Kidney (tissue), 22 donors: ENCODE measurements at places on chromosomes 7 and 10.

DNA sequence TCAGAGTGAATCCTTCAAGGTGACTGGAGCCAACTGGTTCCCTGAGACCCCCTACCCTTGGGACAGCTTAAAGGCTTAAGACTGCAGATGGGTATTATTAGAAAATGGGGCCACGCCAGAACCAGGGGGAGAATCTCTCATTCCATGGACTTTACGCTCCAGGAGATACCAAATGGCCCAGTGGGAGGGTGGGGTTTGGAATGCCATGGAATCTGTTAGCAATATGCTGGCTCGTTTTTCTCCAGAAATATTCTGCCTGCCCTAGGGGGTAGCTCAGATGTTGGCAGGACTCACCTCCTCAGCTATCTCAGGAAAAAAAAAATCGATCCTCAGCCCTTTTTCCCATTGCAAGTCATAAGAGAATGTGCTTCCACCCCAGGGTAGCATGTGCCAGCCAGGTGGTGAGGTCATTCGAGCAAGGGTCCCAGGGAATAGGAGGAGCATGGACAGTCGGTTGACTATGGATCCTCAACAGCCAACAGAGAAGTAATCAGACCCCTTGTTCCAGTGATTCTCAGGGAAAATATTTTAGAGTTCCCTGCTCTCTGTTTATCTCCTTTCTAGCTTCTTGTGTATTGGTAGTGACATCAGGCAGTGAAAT lies 22.9 kb downstream of the SVIL start:
- no peak for DNase-seq

- DNase-seq, result no peak
Measured at GRCh38 chr10:106396192-106396591, 768.3 kb downstream of the SORCS1 start.

DNA sequence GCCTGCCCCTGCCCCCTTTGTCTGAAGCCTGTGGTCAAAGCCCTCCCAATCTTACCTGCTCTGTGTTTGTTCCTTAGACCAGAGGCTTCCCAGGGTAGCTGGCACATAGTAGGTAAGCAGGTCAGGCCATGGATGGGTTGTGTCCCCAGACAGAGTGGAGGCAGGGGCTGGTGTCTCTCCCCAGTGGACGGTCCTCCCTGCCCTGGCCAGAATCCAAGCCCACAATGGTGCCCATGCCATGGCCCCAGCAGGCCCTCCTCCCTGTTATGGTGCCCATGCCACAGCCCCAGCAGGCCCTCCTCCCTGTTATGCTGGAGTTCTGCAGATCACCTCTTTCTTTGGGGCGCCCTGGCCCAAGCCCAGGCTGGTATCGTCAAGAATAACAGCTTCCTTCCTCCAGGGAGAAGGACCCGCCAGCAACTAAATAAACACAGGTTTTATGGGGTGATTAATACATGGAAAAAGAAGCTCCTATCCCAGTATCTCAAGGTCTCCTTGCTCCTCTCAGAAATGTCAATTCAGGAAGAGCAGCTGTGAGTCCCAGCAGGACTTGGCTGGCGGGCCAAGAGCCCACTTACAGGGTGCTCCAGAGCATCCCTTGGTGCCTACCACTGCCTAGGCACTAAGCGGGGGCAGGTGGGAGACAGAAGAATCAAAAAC lies 82.0 kb downstream of the NEURL1 start:
- no peak for DNase-seq

- DNase-seq, result no peak
Measured at GRCh38 chr10:45091968-45092367, 91.2 kb downstream of the ZNF22 start.
